Stimulated activated CD4-positive, alpha-beta T cell treated with anti-CD3 and anti-CD28 coated beads, Interleukin-2, amount 100 ng/mL, for 4 hours (primary cell): ENCODE measurements at places on chromosomes 6 and 20.
A peak's percentile ranks its signal among the peaks of the same experiment; 100 is the strongest.

GRCh38 chr20:1918491-1919165, 23.4 kb downstream of the SIRPA start:
- no peak for DNase-seq

- DNase-seq = peak; percentile 49
These were observed at the start of gene SDC4 for GRCh38 chr20:45347936-45348778. TSS of gene SDC4 (minus strand) at chr20:45348424. CDS start at chr20:45348384, 40 bp downstream.

- DNase-seq = no peak
These were observed 71.1 kb downstream of the LAMA4 start for GRCh38 chr6:112183271-112183671.

DNA sequence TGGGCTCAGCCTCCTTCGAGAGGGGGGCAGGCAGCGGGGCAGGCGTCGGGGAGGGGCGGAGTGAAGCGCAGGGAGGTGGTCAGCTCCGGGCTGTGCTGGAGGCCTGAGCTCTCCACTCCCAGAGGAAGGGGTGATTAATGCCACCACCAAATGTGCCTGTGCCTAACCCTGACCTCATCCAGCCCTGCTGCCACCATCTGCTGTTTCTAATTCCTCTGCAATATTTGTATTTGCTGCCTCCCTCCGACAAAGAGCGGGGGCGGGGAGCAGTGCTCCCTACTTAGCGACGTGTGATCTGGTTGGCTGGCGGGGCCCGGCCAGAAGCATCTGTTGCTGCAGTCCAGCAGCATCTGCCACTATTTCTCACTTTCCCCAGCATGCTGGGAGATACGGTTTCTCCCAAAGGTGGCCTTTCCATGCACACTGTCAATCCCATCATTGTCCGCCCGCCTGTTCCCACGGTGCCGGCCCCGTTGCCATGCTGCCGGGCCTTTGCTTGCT, 47.0 kb downstream of the DLL1 start:
- no peak for DNase-seq

- no peak for DNase-seq
These were observed 26.3 kb downstream of the SAMHD1 start for GRCh38 chr20:36925234-36925633.

DNA sequence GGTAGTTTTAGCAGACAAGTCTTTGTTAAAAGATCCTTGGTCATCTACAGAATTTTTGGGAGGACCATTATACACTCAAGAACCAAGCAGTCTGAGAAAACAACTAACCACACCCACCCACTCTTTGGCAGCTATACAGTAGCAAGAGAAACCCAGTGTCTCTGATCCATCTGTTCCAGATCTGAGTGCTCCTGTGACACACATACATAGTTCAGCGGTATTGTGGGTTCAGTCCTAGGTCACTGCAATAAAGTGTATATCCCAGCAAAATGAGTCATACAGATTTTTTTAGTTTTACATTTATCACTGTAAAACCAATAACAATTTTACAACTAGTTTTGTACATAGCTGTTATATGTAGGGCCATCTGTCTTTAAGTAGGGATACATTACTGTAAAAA, 47.4 kb upstream of the PAK5 start:
- DNase-seq = no peak

- DNase-seq = no peak
These were observed 851.0 kb upstream of the EPHA7 start for GRCh38 chr6:94270091-94270948.

GRCh38 chr20:44070139-44070900, 116.7 kb downstream of the JPH2 start:
- DNase-seq = no peak

GRCh38 chr6:140537834-140538705, 1163.6 kb upstream of the CITED2 start:
- DNase-seq = no peak

DNA sequence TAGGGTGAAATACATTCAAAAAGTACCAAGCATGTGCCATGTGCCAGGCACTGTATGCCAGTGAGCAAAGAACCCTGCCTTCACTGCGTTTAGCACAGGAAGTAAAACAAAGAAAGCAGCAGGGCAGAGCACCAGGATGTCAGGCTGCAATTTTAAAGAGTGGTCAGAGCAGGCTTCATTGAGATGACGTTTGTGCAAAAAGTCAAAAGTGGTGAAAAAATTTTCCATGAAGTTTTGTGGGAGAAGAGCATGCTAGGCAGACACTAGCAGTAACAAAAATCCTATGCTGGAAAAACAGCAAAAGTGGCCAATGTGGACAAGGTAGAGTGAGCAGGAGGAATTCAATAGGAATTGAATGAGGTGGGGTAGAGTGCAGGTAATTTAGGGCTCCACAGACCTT, 31.3 kb downstream of the AKIRIN2 start:
- no peak for DNase-seq
